ENCODE measurements at places on chromosomes 1 and 21.

- DNase-seq = peak; percentile 68
Observed at GRCh38 chr1:53572815-53573173, 113.6 kb downstream of the DMRTB1 start.

- DNase-seq = no peak
Observed at GRCh38 chr21:45250914-45251634, 36.6 kb downstream of the POFUT2 start.

DNA sequence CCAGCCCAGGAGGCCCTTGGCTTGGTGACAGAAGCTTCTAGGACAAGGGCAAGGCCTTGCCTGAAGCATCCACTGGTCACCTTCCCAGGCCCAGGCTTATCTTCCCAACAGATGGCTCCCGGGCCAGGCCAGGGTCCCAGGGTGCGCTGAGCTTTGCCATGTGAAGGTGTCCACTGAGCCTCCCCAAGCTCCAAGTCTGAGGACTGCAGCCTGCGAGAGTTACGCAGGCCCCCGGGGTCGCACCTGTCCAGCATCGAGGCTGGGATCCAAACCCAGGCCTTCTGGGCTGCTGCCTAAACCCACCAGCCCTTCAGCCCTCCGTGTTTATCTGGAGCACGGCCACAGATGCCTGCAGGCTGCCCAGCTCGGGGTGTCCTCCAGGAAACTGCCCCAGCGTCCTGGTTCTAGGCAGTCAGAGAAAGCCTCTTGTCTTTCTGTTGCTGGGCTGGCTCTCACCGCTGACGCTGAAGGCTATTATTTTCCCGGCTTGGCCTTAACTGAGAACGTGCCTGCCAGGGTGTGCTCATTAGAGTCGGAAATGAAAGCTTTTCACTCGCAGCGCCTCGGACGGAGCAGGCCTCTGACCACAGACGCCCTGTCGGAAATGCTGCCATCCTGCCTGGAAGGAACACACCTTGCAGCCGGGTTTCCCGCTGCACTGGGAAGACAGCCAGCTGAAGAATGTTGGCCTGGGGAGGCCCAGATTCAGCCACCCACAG, 71.4 kb downstream of the MEGF6 start:
- DNase-seq = no peak

GRCh38 chr1:155651861-155652661, 36.5 kb downstream of the YY1AP1 start:
- DNase-seq = peak; percentile 31

DNA sequence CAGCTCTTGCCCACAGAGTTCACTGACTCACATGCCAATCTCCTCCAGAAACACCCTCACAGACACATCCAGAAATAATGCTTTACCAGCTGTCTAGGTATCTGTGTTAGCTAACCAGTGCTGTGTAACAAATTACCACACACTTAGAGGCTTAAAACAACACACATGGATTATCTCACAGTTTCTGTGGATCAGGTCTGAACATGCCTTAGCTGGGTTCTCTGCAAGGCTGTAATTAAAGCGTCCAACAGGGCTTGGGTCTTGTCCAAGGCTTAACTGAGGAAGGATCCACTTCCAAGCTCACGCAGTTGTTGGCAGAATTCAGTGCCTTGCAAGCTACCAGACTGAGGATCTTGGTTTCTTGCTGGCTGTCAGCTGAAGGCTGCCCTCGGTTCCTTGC, 92.5 kb upstream of the RGS4 start:
- no peak for DNase-seq

- no peak for DNase-seq
Observed at GRCh38 chr1:84884671-84885389, 8.2 kb downstream of the LPAR3 start.
